ENCODE measurements at places on chromosomes 11 and 22.

DNA sequence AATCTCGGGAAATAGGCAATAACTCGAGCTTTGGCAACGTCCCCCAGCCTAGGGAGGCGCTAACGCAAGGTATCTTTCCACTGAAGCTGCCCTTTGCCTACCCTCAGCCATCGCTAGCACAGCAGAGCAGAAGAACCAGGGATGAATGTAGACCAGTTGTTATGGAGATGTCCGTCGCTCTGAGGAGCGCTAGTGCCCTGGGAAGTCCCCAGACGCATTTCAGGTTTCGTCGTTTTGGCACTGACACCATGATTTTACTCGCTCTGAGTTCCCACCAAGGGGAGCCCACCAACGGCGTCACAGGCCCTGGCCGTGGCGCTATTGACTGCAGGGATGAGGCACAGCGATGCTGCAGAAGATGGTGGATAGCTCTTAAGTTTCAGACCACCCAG lies 22.7 kb upstream of the BDNF start:
- DNase-seq = no peak

GRCh38 chr11:8262552-8263108 lies 1.0 kb downstream of the LMO1 start:
- DNase-seq = no peak

- no peak for DNase-seq
Observed at GRCh38 chr11:82899957-82900276, 313 bp downstream of the PRCP start.

- DNase-seq = no peak
Observed at GRCh38 chr11:109320595-109320994, 101.4 kb upstream of the C11orf87 start.

GRCh38 chr22:42960531-42961399 lies 54.2 kb downstream of the PACSIN2 start:
- DNase-seq = no peak

- DNase-seq = no peak
Observed at GRCh38 chr22:35418088-35418487, 18.1 kb downstream of the MCM5 start.

GRCh38 chr11:72091292-72091691 lies 10.6 kb downstream of the LRRC51 start:
- DNase-seq = peak; percentile 68

DNA sequence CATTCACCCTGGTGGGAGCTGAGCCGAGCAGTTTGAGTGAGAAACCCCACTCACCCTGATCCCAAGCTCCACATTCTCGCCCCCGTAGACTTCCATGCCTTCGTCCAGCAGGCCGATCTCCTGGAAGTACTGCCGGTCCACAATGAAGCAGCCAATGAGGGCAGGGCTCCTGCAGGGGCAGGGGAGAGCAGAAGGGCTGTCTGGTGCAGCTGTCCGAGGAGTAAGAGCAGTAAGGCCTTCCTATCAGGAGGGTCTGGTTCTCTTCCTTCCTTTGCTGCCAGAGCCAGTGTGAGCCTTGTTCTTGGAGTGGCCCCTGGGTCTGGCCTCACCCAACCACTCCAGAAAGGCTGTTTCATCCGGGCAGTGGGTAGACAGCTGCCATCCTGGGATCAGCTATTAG lies 19.4 kb upstream of the CSNK2A3 start:
- DNase-seq = no peak

DNA sequence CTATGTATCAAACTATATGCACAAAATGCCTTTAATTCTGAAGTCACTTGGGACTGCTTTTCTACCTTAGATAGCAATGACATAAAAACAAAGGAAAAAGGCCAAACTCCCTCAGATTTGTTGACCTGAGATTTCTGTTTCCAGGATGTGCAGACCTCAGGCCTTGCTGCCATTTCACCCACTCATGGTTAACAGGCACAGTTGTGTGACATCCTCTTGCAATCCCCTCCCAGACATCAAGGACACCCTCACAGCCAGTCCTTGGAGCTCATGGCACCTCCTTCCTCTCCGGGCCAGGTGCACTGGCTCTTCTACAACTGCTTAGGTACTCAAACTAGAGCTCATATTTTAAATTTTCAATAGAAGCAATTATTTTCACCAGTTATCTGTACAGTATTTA lies 37.3 kb downstream of the SERPIND1 start:
- DNase-seq = no peak

- DNase-seq = peak; percentile 60
Observed at GRCh38 chr22:40534379-40535188, 101.9 kb downstream of the MRTFA start.

DNA sequence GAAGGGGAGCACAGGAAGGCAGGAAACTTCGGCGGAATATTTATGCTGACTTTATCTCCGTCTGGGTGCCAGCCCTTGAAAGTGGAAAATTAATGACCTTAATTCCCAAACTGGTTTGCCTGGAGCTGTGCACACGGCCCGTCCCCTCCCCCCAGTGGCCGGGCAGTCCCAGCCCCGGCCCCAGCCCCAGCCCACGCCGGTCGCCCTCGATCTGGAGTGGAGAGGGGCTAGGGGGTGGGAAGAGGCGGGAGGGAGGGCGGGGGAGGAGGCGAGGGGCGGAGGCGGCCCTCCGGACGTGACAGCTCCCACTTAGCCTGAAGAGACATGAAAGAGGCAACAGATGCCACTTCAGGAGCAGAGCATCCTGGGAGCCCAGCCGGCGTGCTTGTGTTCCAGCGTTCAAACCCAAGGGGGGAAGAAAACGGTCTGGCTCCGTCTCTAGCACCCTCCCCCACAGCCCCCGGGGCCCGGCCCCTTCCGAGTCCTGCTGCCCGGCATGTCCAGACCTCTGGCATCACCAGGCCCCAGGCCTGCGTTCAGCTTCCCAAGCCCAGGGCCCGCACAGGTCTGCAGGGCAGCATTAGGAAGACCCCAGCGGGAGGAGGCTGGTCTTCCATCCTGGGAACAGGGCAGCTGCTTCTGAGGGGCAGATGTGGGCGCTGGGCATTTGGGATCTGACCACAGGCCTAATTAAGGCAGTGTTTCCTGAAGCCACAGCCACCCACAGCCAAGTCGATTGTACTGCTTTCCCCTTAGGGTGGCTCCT lies 20.0 kb upstream of the LMO1 start:
- no peak for DNase-seq
